ENCODE measurements at places on chromosomes 2 and 18.
A peak's percentile ranks its signal among the peaks of the same experiment; 100 is the strongest.

- DNase-seq: no peak
Measured at GRCh38 chr18:24538414-24539264, 78.2 kb downstream of the HRH4 start.

DNA sequence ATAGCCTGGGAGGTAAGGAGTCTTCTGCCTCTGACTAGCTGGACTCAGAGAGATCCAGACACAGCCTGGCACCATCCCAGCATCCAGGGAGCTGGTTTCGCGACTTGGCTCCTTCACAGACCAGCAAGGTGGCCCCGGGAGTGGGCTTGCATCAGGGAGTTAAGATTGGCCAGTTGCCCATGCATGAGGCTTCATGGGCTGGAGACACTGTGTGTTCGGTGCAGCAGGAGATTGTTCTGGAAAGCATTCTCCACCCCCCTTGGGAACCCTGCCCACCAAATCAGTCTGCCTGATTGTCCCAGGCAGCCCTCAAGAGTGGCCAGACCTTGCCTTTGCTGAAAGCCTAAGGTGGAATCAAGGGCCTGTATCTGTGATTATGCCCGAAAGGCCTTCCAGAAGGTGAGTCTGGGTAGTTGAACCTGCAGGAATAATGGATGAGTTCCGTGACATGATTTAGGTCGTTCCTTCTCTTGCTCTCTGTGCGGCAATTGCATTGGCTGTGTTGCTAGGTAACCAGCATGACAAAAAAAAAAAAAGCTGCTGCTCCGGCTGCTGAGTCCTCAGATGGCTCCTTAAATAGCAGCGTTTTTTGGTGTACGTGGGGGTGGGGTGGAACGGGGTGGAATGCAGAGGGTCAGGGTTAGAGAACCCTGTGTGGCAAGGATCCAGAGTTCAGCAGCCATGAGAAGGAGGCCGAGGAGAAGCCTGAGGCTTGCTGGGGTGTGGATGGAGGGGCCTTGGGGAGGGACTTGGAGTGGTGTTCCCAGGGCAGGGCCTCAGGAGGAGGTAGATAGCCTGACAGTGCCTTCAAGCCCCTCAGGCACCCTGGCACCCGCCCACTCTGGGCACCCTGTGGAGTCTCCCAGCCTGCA, 93.0 kb upstream of the MCFD2 start:
- DNase-seq: peak; percentile 96

GRCh38 chr18:3595369-3596273, 145.6 kb downstream of the TGIF1 start:
- DNase-seq: peak; percentile 82

DNA sequence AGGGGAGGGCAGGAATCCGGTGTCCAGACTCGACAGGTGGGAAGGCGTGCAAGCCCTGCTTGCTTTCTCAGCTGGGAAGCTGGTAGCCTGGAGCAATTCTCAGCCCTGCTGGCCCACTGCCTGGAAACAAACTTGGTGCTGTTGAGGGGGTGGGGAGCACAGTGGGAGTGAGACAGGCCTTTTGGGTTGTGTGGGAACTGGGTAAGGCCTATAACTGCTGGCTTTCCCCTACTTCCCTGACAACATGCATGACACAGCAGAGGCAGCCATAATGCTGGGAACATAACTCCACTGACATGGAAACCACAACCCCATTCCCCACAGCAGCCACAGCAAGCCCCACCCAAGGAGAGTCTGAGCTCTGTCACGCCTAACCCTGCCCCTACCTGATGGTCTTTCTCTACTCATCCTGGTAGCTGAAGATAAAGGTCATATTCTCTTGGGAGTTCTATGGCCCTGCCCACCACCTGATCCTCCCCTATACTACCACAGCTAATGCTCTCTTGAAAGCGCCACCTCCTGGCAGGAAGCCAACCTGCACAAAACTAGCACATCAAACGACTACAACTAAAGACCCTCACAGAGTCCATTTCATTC, 122.9 kb upstream of the ACVR1C start:
- no peak for DNase-seq

DNA sequence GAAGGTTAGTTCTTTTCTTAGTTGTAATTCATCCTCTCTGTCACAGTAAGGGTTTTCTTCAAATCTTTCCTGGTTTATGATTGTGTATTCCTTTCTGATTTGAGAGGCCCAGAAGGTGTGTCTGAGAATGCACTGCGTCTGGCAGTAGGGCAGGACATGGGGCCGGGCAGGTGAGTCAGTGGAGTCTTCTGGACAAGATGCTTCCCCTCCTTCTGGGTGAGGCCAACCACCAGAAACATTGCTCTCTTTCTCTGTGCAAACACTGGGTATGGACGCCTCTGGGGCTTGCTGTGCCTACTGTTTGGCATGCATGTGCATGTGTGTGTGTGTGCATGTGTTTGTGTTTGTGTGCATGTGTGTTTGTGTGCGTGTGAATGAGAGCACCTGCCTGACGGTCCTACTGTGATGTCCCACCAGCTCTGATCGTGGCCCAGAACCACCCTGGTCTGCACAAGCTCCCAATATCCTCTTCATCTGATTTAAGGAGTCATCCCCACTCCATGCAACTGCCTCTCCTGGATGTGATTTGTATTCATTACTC, 93.2 kb upstream of the DLX2 start:
- no peak for DNase-seq

DNA sequence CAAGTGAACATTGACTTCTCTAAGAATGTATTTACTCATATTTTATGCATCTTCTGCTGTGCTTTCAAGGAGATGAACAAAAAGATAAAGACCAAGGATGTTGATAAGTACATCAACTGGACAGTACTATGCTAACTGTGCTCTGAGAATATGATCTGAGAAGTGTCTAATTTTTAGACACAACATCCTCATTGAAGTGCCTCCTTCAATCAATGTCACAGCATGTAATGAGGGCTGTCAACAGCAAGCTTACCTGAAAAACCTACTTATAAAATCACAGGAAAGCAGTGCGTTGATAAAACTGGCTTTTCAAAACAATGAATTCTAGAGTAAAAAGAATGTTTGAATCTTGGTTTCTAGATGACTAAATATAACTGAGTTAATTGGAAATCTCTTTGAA, 452.9 kb upstream of the DSEL start:
- DNase-seq: no peak
